ENCODE measurements at places on chromosomes 12 and 14.

DNA sequence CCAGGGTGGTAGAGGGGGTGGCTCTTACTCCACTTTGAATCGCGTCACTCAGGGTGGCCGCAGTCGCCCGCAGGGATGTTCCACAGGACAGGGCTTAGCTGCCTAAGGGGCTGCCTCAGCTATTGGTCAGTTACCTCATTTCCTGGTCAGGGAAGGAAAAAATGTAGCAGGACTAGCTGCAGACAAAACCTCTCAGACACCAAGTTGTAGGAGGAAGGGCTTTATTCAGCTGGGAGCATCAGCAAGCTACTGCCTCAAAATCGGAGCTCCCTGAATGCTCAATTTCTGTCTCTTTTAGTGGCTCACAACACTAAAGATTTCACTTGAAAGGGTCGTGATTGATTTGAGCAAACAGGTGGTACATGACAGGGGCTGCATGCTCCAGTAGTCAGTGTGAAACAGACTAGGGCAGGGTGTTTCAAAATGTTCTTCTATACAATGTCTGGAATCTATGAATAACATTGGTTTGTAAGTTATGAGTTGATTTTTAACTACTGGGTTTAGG is 6.4 kb upstream of the CLEC6A start:
- DNase-seq = no peak

DNA sequence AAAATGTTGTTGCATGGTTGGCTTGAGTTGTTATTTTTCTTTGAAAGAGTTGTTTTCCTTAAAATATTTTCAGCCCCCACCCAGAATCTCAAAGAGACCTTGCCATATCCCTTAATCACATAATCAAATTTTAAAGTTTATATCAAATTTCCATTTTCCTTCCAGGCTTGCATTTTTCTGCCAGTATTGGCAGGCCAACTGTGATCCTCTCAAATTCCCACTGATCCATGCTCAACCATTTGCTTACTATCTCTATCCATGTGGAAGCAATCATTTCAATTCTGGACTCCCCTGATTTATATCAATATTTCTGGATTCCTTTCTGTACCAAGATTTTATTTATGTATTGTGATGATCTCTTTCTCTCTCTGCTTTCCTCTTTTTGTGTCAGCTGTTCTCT is 64.2 kb upstream of the PYGL start:
- DNase-seq = no peak

- DNase-seq = no peak
Measured at GRCh38 chr12:182381-182892, 31.5 kb downstream of the SLC6A12 start.

DNA sequence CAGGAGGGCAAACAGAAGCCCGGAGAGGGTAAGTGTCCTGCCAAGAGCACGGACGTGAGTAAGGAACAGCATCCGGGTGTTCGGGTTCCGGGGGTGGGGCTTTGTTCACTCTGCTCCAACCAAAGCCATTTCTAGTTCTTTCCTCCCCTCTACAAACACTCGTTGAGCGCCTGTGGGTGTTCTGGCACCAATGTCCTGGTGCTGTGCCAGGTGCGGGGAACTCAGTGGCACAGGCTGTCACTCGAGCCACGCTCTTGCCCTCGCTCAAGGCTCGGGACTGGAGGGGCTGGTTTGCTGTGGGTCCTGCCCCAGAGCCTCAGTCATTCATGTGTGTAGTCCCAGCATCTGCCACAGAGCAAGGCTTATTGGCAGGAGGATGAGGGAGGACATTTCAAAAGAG is 157.5 kb downstream of the CALM1 start:
- DNase-seq = peak; percentile 48

DNA sequence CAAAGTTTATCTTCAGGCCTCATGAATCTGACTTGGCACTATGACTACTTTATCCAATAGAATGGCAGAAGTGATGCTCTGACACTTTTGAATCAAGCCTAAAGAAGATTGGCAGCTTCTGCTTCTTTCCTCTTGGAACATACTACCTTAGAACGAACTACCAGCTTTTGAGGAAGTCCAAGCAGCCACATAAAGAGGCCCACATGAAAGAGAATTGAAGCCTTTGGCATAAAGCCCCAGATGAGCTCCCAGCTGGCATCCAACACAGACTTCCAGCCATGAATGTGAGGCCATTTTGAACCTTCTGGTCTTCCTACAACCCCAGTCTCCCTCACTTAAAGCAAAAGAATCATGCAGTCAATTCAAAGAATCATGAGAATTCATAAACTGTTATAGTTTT is 65.8 kb downstream of the EEA1 start:
- DNase-seq = no peak

DNA sequence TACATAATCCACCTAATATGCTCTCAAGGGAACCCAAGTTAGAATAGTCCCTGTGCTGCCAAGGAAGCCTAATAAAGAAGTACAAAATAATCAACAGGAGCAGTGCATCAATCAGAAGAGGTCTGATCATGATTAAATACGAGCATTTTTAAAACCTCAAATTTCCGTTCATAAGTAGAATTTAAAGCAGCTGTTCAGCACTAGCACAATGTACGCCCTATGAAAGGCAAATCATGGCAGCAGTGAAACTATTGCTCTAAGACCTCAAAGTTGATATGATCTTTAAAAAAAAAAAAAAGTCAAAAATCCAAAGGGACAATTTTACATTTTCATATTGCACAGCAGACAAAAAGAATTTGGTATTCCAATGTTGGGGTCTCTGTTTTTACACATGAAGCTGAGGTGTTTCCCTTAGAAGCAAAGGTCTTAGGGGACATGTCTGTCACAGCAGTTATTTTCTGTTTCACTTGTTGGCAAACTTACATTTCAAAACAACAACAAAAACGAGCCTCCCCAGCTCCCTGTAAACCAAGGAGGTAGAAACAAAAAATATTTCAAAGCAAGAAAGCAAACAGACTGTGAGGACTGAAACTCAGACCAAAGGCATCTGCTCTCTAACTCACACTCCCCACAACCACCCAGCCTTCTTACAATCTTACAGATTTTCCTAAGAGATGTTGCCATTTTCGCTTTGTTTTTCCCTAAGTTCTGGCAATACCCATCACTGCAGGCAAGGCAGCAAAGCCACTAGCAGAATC is 28.2 kb downstream of the SOX5 start:
- no peak for DNase-seq

GRCh38 chr14:57869617-57870016 is 3.7 kb upstream of the SLC35F4 start:
- no peak for DNase-seq

GRCh38 chr12:86914721-86915120 is 658.5 kb upstream of the MGAT4C start:
- peak; percentile 29 for DNase-seq

DNA sequence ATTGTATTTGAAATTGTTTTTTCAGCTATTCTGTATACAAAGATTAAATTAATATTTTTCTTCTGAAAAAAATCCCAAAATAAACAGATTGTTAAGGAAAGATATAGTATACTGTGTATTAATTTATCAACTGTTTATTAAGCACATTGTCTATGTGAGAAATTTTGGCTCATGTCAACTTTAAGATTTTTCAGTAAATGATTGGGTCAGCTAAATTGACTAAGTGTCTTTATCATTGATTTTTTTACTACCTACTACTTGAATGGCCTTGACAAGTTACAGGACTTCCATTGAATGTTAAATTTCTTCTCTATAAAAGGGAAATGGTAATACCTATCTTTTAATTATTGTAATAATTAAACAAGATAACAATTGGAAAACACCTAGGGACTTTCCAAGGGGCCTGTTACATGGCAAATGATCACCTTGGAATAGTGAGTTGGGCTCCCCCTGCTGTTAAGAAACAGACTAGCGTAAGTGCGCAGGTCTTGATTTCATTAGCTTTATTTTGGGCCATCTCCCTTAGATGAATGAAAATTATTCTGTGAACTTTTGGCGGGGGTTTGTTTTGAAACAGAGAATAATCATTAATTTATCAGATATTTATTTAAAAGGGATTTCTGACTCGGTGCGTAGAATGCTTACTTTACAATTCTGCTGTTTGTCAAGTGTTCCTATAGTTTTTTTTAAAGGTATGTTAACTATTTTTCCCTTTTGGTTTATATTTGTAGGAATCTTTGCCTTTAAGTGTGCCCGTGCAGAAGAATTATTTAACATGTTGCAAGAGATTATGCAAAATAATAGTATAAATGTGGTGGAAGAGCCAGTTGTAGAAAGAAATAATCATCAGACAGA is 14.5 kb upstream of the CCT2 start:
- DNase-seq = no peak

GRCh38 chr12:54977857-54978256 is 6.7 kb downstream of the TESPA1 start:
- DNase-seq = no peak

DNA sequence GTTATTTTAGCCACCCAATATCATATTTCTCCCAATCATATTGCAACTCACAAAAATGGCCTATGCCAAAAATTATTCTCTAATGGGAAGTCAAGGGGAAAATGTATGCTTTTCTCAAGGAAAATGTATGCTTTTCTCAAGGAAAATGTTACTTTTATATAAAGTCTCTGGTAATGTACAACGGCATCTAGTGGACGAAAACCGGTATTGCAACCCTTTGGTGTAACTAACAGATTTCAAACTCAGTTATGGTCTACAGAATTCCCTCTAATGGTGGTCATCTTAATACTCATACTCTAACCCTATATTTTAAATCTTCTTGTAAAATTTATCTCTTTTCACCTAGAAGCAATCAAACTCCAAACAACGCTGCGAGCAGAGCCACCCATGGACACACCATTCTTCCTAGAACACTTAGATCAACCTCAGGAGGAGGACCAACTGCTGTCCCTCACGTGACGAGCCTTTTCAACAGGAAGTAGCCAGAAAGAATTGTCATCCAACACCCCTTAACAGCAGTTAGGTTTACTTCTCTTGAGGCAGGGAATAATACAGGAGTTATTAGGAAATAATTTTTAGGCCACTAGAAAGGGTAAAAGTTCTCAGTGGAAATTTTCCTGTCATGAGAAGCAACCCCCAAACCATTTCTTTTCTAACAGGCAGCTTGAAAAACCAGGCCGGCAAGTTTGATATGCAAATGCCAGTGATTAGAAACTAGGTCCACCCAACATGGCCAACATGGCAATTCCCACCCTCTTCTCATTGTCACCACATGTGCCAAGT is 20.1 kb downstream of the APOBEC1 start:
- DNase-seq = no peak

- no peak for DNase-seq
Measured at GRCh38 chr12:24901576-24902461, 47.1 kb downstream of the BCAT1 start.

DNA sequence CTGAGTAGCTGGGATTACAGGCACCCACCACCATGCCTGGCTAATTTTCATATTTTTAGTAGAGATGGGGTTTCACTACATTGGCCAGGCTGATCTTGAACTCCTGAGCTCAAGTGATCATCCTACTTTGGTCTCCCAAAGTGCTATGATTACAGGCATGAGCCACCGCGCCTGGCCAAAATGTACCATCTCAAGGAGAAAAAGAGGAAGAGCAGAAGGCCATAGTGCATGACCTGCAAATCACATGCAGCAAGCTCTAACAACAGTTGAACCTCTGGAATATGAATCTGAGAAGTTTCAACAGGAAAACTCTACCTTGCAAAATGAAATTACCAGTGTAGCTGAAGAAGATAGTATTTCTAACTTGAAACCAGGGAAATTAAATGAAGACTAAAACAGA is 17.1 kb upstream of the SERPINA1 start:
- no peak for DNase-seq

GRCh38 chr12:122333142-122334087 is 67.1 kb upstream of the VPS33A start:
- DNase-seq = no peak

GRCh38 chr12:77629141-77629540 is 201.6 kb upstream of the NAV3 start:
- no peak for DNase-seq

GRCh38 chr14:67815573-67816225 is 691 bp downstream of the ZFYVE26 start:
- DNase-seq = no peak

GRCh38 chr12:14564336-14564959 is 3.2 kb downstream of the PLBD1 start:
- no peak for DNase-seq

- DNase-seq = no peak
Measured at GRCh38 chr12:126607157-126607556, 1541.9 kb downstream of the AACS start.

- DNase-seq = no peak
Measured at GRCh38 chr14:94171208-94171607, 2.9 kb upstream of the PPP4R4 start.

DNA sequence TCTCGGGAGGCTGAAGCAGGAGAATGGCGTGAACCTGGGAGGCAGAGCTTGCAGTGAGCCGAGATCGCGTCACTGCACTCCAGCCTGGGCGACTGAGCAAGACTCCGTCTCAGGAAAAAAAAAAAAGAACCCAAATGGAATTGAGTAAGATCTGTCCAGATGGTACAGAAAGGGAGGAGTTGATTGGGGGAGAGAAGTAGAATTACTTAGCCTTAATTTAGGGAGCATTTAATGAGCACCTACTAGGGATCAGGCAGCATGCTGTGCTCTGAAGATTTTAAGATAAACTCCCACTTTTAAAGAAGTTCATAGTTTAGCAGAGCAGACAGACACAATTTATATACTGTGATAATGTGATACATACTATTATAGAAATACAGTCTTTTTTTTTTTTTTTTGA is 4.5 kb downstream of the RAB5B start:
- DNase-seq = no peak

Measured in tibial artery (tissue), 4 donors.